ENCODE measurements at places on chromosomes 1 and 21. TPM values are rescaled to one million over a fixed set of nuclear protein-coding genes. Genes with fewer than 3 reads are reported as not detected.

GRCh38 chr1:173084292-173084691 is 33.6 kb upstream of the TNFSF18 start:
- no peak for DNase-seq

Gene CNR2
- 0.57 TPM for total RNA-seq

- no peak for DNase-seq
Measured at GRCh38 chr1:32485554-32486255, 20.8 kb downstream of the ZBTB8B start.

Gene DMRTA2
- not detected for total RNA-seq

GRCh38 chr1:2999571-2999970 is 21.7 kb upstream of the ACTRT2 start:
- peak; percentile 52 for DNase-seq

GRCh38 chr1:84634536-84635205 is 55.6 kb downstream of the SSX2IP start:
- peak; percentile 71 for DNase-seq

DNA sequence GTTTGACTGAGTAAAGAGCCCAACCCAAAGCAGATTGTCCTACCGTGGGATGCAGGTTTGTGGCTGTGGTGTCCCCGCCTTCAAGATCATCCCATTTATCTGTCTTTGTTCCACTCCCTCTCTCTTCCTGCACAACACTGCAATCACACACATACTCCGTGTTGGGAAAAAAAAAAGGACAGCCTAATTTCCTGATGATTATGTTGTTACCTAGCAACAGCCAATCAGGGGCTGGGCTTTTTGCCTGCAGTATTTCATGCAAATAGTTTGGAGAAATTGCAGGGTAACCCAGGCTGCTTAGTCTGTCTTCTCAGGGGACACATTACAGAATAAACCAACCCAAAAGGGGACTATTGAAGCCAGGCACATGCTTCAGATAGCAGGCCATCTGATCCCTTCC is 38.3 kb downstream of the PHC2 start:
- DNase-seq: peak; percentile 89

GRCh38 chr1:60864722-60865121 is 217.6 kb upstream of the NFIA start:
- DNase-seq: no peak

Gene FLG2
- not detected for total RNA-seq

- DNase-seq: no peak
Measured at GRCh38 chr1:154329551-154330131, 4.3 kb downstream of the ATP8B2 start.

- DNase-seq: peak; percentile 24
Measured at GRCh38 chr1:118949315-118949714, 38.8 kb downstream of the TBX15 start.

DNA sequence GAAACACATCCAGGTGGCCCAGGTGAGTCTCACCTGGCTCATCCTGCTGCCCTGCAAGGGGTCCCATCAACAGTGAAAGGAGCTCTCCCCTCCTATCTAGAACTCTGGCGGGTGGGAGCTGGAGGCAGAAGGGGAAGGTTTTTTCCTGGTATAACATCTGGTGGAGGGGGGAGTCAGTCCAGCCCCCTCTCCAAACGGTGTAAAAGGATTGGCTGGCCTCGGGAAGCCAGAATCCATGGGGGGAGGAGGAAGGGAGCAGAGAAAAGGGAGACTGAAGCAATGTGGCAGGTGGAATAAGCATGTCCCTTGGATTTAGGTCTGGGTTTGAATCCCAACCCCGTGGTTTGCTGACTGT is 1.2 kb upstream of the CAMK2N1 start:
- DNase-seq: no peak

Data from kidney (tissue), 22 donors.